ENCODE measurements at places on chromosomes 12 and 14.

DNA sequence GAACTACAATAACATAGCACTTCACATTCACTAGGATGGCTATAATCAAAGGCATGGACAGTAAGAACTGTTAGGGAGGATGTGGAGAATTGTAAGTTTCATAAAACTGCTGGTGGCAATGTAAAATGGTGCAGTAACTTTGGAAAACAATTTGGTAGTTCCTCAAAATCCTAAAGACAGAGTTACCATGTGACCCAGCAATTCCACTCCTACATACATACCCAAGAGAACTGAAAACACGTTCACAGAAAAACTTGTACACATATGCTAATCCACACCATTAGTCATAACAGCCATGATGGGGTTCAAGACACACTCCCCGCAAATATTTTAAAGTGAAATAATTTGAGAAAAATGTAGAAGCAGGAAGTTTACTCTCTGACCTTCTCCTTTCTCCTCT is 31.7 kb downstream of the GALC start:
- DNase-seq, result no peak

GRCh38 chr12:90995010-90995409 is 9.8 kb downstream of the EPYC start:
- DNase-seq, result peak; percentile 57

GRCh38 chr14:106808907-106809306 is 1282.5 kb downstream of the TMEM121 start:
- no peak for DNase-seq

GRCh38 chr12:51390457-51390856 is 749 bp downstream of the GALNT6 start:
- no peak for DNase-seq

GRCh38 chr12:120125792-120126634 is 9.5 kb upstream of the RAB35 start:
- DNase-seq, result peak; percentile 19

- no peak for DNase-seq
Measured at GRCh38 chr14:36844443-36845195, 183.0 kb downstream of the PAX9 start.

DNA sequence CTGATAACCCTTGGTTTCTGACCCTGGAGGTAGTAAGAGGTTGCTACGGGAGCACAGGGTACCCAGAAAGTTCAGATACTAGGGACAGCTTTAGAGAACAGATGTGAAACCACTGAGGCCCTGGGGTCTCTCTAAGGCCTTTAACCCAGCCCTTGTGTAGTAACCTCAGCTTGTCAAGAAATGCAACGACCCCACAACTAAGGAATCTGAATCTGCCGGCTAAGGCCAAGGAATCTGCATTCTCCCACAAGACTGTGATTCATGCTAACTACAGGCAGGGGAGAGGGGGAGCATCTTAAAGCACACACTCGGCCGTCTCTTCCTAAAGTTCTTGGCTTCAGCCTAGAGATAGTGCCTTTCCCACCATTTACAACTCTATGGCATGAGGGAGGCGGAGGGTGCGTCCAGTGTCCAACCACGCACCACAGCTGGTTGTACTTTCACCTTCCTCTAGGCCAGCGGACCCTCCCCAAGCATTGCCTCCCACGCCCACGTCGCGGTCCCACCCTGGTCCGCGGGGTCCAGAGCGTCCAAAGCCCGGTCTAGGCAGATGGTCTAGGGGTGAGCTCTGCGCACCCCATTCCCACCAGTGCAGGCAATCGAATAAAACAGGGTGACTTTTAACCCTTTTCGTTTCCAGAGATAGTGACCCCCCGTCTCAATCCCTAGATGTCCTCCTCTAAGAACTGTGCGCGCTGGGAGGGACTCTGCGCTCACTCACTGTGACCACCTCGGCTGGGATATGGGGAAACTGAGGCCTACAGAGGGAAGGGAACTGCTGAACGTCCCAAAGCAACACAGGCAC is 735 bp upstream of the VASH1 start:
- DNase-seq, result no peak

DNA sequence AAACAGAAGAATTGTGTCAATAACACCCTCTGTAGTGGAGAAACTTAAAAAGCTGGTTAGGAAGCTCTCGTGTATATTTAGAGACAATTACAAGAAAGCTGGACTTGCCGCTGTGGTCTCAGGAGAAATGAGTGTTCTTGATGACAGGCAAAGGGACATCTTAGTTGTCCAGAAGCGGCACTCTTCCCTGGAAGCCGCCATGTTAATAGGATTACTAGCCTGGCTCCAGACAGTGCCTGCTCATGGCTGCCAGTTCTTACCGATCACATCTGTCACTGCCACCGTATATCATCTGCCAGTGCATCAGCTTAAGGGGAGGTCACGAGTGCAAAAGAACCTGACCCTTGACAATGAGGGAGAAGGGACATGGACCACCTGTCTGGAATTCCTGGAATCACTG is 48.9 kb downstream of the C14orf132 start:
- DNase-seq, result no peak

DNA sequence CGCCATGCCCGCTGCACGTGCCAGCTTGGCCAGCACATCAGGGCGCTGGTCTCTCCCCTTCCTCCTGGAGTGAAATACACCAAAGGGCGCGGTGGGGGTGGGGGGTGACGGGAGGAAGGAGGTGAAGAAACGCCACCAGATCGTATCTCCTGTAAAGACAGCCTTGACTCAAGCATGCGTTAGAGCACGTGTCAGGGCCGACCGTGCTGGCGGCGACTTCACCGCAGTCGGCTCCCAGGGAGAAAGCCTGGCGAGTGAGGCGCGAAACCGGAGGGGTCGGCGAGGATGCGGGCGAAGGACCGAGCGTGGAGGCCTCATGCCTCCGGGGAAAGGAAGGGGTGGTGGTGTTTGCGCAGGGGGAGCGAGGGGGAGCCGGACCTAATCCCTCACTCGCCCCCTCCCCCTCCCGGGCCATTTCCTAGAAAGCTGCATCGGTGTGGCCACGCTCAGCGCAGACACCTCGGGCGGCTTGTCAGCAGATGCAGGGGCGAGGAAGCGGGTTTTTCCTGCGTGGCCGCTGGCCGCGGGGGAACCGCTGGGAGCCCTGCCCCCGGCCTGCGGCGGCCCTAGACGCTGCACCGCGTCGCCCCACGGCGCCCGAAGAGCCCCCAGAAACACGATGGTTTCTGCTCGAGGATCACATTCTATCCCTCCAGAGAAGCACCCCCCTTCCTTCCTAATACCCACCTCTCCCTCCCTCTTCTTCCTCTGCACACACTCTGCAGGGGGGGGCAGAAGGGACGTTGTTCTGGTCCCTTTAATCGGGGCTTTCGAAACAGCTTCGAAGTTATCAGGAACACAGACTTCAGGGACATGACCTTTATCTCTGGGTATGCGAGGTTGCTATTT is 914 bp upstream of the CCND2 start:
- DNase-seq, result no peak

GRCh38 chr14:63362389-63362819 is 43.7 kb upstream of the GPHB5 start:
- DNase-seq, result no peak

DNA sequence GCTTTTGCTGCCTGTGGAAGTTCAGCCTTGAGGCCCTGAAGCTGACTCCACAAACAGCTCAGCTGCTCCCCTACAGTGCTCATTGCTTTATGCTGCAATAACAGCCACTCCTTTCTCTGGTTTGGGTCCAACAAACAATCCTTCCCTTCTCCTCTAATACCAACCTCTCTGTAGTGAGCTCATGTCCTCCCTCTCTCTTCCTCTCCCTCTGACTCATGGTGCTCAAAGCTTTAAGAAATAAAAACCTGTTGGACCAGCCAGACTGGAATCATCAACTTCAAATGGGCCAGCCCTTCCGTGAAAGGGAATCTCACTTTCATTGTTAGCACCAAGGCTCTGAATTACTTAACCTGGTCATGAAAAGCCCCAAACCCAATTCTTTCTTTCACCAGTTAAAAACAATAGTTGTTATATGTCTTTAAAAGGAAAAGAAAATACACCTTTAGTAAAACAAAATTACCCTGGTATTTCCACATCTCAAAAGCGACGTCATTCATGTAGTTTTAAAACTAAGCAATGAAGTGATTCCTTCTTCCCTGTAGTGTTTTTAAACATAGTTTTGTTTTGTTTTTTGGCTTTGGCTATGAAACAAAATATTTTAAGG is 126.4 kb downstream of the DUSP6 start:
- peak; percentile 85 for DNase-seq

- no peak for DNase-seq
Measured at GRCh38 chr12:6957741-6958608, 6.8 kb downstream of the PTPN6 start.

DNA sequence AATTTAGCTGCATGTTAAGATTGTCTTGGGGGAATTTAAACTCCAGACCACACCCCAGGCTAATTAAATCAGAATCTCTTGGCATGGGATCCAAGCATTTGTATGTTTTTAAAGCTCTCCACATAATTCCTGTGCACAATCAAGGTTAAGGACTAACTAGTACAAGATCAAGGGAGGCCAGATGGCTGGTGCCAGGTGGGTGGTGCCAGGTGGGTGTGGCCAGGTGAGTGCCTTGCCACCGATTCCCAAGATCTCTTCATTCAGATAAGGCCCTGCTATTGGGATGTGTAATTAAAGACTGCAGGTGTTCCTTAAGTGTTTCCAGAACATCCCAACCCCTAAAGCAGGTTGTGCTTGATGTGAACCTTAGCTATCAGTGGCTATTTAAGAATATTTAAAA is 75.1 kb downstream of the NRXN3 start:
- DNase-seq, result no peak

- DNase-seq, result no peak
Measured at GRCh38 chr14:105525861-105526775, at the start of gene TMEM121. TMEM121 (plus strand) TSS chr14:105526583; CDS start chr14:105528835, 2,252 bp downstream.

All from amniotic epithelial cell (primary cell).